Activated naive CD4-positive, alpha-beta T cell treated with anti-CD3 and anti-CD28 coated beads, Interleukin-2, amount 10 ng/mL, durations not matched to agents 7 days and 5 days (primary cell): ENCODE measurements at places on chromosomes 1 and 21.

- no peak for DNase-seq
Observed at GRCh38 chr1:211532088-211532444, 40.1 kb upstream of the RD3 start.

DNA sequence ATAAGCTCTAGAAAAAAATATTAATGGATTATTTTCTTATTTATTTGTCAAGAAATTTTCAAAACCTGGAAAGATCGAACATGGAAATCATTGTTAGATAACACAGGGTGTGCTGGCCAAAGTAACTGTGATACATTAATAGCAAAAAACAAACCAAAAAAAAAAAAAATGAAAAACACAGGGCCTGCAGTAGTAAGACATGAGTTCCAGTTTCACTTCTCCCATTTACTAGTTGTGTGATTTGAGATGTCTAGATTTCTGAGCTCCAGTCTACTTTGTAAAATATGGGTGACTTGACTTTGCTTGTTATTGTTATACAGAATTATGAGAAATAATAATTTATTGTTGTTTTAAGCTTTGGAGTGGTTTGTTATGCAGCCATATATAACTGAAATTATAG lies 13.6 kb downstream of the FAM177B start:
- DNase-seq: no peak

DNA sequence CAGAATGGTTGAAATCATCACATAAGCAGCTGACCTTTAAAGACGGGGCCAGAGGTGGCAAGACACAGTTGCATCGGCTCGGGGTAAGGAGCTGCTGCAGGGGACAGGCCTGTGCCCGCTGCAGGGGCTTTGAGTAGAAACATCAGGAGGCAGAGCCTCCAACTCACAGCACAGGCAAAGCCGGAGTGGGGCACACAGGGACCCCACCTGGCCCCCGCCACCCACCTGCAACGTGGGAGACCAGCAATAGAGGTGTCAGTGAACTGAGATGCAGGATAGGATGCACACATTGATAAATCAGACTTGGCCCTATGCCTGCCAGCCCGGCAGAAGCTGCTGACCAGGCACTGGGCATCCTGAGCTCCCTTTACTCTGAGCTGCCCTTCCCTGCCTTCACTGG lies 257.2 kb downstream of the NPHP4 start:
- DNase-seq: no peak

DNA sequence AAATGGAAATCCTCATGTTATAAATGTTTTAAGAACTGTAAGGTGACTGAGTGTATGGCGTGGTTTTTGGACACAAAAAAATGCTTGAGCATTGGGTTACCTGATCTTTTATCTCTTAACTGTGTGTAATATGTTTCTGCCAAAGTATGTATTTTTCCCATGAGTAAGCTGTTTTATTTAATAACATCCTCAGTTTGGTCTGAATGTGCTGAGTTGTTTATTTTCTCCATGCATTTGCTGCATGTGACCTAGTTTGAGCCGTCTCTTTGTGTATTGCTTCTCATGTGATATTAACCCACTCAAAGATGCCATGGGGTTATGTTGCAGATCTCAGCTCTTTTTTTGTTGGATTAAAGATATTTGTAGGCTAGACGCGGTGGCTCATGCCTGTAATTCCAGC lies 6.1 kb upstream of the LYPLA2 start:
- DNase-seq: no peak

DNA sequence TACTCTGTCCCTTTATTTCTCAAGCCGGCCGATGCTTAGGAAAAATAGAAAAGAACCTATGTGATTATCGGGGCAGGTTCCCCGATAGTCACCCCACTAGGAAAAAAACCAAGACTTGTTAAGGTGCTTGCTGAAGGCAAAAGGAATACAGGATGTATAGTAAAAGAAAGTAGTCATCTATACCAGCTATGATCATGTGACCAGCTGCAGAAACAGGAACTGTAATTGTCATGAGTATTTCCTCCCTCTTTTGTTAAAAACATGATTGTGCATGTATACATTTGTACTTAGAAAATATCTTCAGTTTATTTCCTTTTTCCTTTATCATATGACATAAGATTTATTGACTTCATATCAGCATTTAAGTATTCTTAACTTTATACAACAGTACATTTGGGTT lies 30.5 kb downstream of the PIGK start:
- no peak for DNase-seq

GRCh38 chr1:28640766-28641165 lies 2.1 kb downstream of the TAF12 start:
- peak; percentile 67 for DNase-seq

DNA sequence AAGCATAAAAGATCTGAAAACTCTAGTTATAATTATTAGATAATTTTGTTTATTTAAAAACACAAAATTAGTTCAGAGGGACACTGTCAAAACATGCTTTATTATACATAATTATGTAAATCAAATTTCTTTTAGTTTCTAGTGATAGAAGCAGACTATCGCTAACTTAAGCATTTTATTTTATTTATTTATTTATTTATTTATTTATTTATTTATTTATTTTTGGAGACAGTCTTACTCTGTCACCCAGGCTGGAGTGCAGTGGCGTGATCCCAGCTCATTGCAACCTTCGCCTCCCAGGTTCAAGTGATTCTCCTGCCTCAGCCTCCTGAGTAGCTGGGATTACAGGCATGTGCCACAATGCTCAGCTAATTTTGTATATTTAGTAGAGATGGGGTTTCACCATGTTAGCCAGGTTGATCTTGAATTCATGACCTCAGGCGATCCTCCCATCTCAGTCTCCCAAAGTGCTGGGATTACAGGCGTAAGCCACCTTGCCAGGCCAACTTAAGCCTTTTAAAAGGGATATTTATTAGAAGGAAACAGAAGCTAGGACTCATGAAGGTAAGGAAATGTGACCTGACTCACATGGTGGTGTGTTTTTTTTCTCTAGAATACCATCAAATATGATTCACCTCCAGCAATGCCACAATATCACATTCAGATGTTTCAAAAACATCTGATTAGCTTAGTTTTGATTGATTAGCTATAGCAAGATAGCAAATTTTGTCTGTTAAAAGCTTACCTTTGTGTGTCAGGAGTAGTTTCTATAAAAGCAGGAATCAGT lies 1357.4 kb upstream of the ADGRL4 start:
- DNase-seq: no peak

DNA sequence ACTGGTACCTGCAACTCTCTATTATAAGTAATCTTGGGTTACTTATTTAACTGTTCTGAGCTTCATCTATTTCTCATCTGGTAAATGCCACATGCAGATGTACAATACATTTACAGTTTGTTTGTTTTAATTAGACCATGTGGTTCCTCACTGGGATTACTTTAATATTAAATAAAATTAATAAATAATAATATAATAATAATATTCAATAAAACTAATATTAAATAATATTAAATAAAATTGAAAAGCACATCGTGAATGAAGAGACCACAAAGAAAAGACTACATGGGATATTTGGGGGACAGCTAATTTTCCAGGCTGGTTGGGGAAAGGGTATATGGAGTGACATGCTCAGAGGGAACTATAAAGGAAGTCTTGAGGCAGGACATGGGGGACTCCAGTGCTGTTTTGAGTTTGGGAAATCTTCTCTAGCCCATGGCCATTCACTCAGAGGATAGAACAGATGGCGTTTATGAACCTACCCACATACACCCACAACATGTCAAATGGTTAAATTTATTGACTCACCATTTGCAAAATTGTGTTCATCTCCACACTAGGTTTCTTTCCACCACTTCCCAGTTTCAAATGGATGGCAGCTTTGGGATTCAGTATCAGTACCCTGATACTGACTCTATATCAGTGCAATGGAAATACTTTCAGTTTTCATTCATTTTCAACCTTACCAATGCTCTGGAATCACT lies 25.6 kb downstream of the DIRAS3 start:
- no peak for DNase-seq

DNA sequence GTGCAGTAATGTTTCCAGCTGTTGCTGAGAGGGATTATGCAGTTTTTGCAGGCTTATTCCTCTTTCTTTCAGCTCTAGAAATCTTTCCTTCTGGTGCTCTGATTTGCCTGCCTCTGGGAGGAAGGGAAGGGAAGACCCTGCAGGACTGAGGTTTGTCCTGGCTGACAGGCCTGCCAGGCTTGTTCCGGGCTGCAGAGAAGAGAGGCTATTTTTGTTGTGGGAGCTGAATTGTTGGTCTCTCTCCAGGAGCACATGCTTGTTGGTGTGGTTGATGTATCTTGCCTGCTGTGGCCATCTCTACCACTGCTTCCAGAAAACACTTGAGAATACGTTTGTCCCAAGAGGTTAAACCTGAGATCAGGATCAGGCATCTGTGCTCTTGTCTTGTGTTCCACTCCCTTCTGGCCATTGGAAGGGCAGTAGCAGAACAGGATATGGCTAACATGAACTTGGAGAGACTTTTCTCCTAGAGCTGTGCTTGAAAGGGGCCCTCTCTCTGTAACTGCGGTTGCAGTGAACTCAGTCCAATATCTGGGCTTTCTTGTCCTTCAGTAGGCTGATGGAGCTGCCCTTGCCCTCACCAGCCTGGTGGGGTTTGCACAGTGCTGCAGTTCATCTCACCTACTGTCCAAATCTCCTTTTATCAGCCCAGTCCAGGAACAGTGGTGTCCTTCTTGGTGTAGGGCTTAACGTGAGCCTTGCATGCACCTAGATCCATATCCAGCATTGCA lies 21.5 kb upstream of the SLC25A34 start:
- DNase-seq: no peak

DNA sequence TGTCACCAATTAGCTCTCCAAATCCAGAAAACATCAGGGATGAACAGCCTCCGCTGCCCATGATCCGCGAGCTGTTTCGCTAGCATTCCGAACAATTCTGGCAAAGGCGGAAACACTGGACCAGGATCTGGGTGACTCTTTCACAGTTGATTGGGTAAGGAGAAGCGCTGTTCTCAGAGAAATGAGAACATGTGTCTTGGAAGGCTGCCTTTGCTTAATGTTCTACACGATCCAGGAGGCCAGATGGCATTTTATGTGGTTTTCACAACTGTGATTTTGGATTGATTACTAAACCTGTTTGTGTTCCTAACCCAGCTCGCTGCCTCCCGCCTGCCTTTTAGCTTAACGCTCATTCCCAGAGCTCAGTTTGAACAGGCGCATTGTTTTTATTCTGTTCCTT lies 144.0 kb downstream of the KIF26B start:
- no peak for DNase-seq

- no peak for DNase-seq
Observed at GRCh38 chr1:203103829-203104495, 18.1 kb upstream of the MYOG start.

DNA sequence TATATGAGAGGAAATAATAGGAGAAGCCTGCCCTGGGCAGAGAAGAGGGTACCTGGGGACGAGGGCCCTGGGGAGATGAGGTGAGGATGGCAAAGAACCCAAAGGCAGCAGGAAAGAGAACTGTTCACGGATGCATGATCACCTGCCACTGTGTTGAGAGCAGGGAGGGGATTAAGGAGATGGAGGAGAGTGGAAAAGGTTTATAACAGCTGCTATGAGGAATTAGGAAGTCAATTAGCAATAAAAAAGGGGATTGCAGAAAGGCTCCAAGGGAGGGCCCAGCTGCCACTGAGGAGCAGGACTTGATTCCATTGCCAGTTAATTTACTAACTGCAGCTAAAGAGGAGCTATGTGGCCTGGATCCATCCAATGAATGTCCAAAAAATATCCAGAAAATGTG lies 61.1 kb downstream of the GFI1 start:
- no peak for DNase-seq

- no peak for DNase-seq
Observed at GRCh38 chr1:199639453-199639852, 388.1 kb upstream of the NR5A2 start.

DNA sequence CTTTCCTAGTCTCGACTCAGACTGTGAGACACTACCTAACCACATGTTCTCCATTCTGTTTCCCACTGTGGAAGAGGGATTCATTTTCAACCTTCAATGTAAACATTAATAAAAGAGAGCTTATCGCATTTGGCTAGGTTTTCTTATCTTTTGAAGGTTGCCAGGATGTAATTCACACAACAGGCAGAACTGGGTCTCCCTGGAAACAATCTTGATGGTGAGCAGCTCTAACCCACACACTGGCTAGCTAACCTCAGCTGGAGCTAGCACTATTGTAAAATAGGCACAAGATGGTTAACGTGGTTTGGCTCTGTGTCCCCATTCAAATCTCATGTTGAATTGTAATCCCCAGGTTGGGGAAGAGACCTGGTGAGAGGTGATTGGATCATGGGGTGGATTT lies 75.1 kb downstream of the ZSCAN20 start:
- DNase-seq: no peak

DNA sequence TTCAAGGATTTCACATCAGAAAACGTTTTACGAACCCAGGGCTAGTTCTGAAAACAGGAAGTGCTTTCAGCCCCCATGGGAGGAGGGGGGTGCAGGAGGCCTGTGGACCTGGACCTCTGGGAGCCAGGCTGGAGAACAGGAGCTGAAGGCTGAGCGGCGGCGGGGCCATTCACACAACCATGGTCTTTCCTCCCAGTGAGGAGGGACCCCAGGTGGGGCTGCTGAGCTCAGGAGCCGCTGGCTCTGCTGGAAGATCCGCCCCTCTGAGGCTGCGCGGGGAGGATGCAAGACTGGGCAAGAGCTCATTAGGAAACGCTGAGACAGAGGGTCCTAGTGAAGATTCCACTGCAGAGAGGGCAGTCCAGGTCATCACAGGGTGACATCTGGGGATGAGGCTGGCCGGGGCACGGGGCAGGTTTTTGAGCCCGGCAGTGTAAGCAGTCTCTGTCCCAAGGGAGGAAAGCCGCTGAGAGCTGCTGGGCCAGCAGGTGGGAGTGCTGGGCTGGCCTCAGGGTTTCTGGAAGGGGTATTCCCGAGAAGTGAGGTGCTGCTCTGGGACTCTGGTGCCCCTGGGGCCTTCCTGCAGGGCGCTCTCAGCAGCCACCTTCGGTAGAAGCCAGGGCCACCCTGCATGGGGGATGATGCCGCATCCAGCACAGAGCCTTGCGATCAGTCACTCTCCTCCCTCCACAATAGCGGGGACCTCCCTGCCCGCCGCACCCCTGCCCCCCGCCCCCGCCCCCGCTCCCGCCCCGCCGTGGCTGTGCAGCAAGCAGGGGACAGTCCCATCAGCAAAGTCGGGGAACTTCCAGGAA lies 7.5 kb downstream of the MX2 start:
- DNase-seq: peak; percentile 57

GRCh38 chr1:245807306-245807705 lies 652.5 kb downstream of the KIF26B start:
- DNase-seq: no peak

DNA sequence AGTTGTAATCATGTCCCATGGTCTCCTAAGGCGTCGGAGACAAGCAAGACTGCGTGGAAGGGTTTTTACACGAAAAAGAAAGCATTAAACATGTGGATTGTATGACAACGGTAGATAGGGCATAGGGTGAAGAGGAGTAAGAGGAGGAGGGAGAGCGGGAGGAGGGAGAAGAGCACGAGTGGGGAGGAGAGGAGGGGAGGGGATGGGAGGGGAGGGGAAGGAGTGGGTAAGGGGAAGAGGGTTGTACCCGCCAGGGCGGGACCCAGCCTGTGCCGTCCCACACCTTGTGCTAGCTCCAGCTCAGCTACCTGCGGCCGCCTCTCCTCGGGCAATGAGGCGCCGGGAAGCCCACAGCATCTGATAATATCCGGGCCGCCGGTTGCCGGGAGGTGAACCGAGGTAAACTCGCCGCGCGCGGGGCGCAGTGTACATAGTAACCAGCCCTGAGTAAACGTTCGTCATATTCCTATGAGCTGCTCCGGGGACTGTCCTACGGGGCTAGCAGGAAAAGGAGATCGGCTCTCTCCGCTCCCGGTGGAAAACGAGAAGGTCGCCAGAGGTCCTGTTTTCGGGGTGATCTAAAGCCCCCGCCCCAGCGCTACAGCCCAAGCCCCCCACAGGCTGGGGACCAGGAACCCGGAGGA lies 449 bp upstream of the RCAN3 start:
- peak; percentile 91 for DNase-seq

- no peak for DNase-seq
Observed at GRCh38 chr1:159960721-159961381, 6.8 kb upstream of the SLAMF9 start.
